Activated gamma-delta T cell treated with anti-CD3 and anti-CD28 coated beads, Interleukin-2, amount 50 U/mL, for 16 hours (primary cell): ENCODE measurements at places on chromosomes 6 and 20.

DNA sequence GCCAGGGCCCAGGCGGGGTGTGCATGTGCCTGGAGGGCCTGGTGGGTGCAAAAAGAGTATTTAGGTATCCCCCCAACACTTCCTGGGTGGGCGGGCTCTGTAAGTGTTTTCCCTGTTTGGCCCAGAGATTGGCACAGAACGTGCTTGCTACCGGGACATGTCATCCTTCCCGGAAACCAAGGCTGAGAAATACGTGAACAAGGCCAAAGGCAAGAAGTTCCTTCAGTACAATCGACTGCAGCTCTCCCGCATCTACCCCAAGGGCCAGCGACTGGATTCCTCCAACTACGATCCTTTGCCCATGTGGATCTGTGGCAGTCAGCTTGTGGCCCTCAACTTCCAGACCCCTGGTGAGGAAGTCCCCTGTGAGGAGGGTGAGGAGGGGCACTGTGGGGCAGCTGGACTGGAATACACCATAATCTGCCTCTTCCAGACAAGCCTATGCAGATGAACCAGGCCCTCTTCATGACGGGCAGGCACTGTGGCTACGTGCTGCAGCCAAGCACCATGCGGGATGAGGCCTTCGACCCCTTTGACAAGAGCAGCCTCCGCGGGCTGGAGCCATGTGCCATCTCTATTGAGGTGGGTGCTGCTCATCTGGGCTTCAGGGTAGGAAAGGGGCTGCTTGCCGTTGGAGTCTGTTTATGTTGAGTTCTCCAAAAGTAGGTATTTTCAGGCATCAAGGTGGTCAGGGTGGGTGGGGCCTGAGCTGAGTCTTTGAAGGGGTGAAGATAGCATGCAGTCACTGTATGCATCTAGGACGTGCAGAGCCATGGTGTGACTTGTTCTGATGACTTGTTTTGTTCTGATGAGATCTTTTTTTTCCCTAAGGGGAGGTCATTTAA is 35.2 kb downstream of the PLCG1 start:
- DNase-seq = no peak

DNA sequence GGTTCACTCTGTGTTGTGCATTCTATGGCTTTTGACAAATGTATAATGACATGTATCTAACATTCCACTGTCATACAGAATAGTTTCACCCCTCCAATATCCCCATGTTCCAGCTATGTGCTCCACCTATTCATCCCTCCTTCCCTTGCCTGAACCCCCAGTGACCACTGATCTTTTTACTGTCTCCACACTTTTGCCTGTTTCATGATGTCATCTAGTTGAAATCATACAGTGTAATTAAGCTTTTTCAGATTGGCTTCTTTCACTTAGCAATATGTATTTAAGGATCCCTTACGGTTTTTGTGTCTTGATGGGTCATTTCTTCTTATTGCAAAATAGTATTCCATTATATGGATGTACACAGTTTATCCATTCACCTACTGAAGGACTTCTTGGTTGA is 39.8 kb downstream of the TGM6 start:
- no peak for DNase-seq

DNA sequence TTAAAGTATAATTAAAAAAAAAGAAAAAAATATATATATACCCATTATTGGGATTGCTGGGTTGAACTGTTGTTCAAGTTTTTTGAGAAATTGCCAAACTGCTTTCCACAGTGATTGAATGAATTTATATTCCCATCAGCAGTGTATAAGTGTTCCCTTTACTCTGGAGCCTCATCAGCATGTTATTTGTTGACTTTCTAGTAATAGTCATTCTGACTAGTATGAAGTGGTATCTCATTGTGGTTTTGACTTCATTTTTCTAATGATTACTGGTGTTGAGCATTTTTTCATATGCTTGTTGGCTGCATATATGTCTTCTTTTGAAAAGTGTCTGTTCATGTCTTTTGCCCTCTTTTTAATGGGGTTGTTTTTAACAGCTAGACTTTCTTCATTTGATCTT is 1260.8 kb upstream of the GJE1 start:
- no peak for DNase-seq

DNA sequence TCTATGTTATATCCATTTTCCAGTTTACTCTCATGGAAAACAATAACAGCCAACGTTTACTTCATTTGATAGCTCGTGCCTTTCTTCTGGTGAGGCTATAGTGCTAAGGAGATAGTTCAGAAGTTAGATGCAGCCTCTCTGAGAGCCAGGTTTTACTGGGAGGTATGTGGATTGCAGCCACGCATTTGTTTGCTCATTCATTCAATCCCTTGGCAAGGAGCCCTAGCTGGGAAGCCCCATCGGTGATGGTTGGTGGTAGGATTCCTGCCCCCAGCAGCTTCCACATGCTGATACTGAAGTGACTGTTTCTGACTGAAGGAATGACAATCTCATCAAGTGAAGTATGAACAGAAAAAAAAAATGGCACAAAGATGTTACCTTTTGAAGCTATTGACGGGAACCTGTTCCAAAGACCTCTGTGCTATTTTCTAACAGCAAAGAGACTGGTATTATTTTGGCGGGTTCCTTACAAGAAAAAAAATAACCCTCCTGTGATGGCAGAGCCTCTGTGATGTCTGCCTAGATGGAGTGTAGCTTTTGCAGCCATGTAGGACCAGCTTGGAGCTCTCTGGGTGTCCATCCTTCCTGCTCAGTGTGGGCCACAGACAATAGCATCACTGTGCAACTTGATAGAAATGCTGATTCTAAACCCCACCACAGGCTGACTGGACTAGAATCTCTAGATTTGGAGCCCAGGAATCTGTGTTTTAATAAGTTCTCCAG is 30.6 kb downstream of the SNAP25 start:
- no peak for DNase-seq

DNA sequence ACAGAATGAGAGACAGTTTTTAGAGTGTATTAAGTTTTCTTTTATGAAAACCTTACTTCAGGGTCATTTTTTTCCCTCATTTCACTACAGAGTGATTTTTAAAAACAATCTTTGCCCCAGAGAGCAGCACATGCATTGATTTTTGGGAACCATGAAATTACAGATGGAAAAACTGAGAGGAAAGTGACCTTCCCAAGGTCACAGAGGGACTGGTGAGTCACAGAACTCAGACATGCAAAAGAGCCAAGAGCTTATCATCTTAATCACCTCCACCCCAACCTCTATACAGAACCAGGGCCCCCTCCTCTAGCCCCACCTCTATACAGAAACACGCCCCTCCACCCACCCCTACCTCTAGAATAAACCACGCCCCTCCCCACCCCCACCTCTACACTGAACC is 10.7 kb downstream of the PXMP4 start:
- DNase-seq = no peak

DNA sequence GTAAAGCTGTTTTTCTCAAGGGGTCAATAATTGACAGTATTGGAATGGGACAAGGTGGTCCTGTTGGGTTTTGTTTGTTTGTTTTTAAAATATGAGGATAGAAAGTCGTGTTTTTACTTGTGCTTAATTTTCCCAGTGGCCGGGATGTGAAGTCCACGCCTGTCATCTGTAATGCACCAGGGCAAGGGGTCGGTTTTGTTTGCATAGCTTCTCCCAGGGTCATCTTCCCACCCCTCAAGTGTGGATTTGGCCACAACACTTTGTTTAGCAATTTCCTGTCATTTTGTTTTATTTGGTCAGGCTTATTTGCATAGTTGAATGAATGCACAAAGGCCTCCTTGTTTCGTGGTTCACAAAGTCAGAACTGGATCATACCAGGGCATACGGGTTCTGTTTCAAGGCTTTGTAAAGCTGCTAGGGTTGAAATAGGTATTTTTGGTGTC is 29.8 kb downstream of the SYNJ2 start:
- DNase-seq = no peak

DNA sequence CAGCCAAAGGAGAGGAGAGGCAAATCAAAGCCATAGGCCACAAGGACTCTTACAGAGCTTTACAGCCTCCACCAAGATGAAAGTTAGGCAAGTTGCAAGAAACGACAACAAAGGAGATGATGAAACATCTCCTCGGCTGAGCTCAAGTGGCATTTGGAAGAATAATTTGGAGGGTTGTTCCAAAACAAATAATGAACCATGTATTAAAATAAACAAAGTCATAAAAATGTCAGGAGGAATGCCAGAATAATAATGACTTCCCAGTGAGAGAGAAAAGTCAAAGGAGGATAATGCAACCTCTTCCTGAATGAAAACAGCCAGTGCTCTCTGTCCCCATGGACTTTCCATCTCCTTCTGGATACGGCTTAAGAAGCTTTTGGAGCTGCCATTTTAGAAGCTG is 371.4 kb upstream of the ID4 start:
- DNase-seq = no peak

DNA sequence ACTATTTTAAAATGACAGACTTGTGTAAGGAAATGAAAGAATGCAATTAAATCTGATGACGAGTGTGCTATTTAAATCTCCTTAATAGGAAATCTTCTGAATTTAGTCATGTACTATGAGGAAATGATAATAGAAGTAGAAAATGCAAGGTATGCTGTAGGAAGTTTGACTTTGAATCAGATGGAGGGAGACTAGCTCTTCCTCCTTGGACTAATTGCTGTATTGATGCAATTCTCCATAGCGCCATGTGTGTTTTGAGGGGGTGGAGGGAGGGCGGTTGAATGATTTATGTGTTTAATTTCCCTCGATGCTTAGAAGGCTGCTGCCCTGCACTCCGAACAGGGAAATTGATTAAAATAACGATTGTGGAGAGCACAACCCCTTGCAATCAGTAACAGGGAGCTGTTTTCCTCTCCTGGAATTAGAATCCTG is 214.4 kb upstream of the PRND start:
- DNase-seq = no peak

GRCh38 chr6:2680264-2680922 is 70.3 kb downstream of the MYLK4 start:
- DNase-seq = no peak

DNA sequence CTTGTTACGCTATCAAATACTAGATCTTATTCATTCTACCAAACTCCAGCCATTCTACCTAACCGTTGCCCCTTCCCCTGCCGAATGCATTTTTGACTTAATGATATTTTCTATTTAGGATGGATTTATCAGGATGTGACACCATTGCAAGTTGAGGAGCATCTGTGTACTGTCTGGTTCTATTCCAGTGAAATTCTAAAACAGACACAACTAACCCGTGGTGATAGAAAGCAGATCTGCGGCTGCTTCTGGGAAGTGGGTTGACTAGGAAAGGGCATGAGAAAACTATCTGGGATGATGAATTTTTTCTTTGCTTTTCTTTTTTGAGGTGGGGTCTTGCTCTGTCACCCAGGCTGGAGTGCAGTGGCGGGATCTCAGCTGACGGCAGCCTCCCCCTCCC is 20.7 kb upstream of the SRC start:
- DNase-seq = no peak

DNA sequence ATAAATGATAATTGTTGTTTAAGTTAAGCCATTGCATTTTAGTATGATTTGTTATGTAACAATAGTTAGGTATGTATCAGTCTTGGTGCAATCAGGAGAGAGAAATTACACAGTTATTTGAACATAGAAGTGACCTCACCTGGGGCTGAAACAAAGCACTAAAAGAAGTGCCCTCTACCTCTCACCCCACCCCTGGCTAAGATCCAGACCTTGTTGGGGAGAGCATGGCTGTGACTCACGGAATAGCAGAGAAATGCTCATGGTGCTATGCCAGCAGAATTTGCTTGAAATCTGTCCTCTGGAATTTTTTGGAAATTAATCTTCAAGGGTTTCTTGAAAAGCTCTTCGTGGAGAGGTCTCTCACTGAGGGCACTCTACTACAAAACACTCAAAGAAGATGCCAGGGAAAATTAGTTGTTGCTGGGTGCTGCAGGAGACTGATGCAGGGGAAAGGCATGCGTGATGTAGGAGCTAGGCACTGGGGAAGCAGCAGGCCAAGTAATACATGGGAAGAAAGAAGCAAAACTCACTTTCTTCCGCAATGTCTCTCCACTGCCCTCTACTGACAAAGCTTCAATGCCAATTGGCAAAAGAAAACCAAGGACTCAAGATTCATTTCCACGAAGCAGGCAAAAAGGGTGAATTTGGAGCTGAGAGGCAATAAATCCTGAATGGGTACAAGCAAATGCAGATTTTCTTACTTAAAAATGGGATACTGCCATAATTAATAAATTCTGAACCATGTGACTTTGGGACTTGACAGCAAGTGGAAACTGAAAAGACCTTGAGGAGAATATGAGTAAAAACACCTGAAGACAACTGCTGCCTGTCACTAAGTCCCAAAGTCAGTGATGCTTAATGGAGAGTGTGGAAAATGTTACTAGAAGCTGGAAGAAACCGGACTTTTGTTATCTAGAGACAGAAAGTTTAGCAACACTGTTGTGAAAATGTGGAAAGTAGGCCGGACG is 136.3 kb upstream of the ZNF184 start:
- DNase-seq = no peak

- no peak for DNase-seq
These were observed 259.0 kb downstream of the HIVEP2 start for GRCh38 chr6:142685852-142686506.

DNA sequence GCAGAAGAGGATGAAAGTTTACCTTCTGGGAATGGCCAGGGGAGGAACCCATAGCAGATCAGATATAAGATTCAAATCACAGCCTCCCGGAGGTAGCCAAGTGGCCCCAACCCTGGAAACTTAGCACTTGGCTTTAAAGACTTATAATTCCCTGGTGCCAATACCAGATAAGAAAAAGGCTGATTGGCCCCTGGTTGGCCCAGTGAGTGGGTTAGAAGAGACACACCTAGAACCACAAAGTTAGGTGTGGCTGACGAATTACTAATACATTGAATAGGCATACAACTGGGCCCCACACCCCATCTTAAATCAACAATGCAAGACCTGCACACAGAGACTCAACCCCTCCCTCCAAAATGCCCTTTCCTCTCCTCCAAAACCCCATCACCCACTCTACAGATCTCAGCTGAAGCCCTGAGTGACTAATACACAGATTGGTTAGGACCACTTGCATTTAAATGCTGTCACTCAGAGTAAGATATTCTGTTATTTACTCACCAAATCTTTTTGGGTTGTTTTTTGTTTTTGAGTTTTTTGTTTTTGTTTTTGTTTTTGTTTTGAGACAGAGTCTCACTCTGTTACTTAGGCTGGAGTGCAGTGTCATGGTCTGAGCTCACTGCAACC is 315.4 kb upstream of the JARID2 start:
- DNase-seq = no peak

DNA sequence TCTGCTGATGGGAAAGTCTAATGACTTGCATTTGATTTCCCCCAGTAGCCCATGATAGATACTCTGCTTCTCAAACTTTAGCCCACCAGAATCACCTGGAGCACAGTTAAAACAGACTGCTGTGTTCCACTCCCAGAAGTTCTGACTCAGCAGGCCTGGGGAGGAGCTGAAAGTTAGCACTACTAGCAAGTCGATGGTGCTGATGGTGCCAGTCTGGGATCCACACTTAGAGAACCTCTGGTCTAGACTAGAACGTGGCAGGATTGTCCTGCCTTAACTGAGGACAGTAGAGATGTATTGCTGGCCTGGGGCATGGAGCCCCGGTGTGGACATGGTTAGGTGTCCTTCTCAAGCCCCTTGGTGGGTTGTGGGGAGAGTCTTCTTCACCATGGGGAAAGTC is 8.7 kb downstream of the TOX2 start:
- no peak for DNase-seq

- no peak for DNase-seq
These were observed 531.2 kb downstream of the TFAP2B start for GRCh38 chr6:51349857-51350256.

- no peak for DNase-seq
These were observed 2.6 kb downstream of the GJA1 start for GRCh38 chr6:121437851-121438651.

- no peak for DNase-seq
These were observed 196.4 kb downstream of the UTRN start for GRCh38 chr6:144481527-144481926.

- DNase-seq = no peak
These were observed 152.3 kb downstream of the CARMIL1 start for GRCh38 chr6:25431306-25431974.

- no peak for DNase-seq
These were observed 230.7 kb downstream of the GMPR start for GRCh38 chr6:16468991-16469615.
